ENCODE measurements at places on chromosomes 2 and 18. TPM values are rescaled to one million over a fixed set of nuclear protein-coding genes. Genes with fewer than 3 reads are reported as not detected.

- no peak for DNase-seq
These were observed 80.1 kb downstream of the CCDC85A start for GRCh38 chr2:56263876-56264275.

IMMT gene
- 77.6 TPM for polyA plus RNA-seq

DNA sequence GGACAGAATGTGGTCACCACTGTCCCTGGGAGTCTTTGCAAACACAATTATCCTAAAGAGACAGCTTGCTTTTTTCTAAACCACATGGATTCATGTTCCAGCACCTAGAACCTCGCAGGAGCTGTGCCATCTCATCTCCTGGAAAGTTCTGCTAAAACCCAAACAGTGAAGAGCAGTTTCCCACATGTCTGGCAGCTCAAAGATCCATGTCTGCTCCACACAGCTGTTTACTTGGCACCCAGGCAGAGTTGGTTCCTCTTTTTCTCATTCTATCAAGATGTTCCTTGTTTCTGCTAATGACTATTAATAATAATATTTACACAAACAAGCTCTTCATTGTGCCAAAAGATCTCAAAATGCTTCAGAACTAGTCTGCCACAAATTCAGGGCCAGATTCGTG is 30.1 kb upstream of the PID1 start:
- DNase-seq = no peak

DNA sequence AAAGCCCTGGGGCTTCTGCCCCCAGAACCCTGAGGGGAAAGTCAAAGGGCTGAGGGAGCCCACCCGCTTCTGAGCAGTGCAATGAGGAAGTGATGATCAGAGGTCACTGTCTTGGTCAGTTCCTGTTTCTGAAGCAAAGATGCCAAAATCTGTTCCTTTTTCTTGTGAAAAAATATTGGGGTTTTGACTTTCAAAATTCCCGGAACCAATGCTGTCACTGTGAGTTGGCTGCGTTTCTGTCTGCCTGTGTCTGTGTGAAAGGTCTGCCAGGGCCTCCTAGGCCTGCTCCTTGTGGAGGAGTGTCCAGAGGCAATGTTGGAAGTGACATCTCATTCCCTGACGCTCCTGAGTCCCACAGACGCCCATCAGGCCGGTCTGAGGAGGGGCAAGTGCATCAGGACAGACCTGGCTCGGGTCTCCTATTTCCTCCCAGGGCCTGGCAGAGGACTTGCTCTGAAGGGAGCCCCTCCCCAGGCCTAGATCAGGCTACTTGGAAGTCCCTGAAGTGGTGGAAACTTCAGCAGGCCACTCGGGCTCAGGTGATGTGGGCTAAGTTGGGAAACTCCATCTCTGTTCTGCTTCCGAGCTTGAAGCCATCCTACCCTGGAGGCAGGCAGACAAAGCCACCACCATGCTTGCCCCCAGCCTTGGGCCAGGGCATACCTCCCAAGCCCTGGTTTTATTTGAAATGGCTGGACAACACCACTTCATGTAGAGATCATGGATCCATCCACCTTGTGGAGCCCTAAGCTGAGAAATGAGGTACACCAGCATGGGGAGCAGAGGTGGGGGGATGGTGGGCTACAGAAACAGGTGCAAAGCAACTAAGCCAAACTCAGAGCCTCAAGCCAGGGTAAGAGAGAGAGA is 51.0 kb downstream of the PKDCC start:
- no peak for DNase-seq

FBXO15 gene
- polyA plus RNA-seq = 1.9 TPM

DTNA gene
- 90.1 TPM for polyA plus RNA-seq

DNA sequence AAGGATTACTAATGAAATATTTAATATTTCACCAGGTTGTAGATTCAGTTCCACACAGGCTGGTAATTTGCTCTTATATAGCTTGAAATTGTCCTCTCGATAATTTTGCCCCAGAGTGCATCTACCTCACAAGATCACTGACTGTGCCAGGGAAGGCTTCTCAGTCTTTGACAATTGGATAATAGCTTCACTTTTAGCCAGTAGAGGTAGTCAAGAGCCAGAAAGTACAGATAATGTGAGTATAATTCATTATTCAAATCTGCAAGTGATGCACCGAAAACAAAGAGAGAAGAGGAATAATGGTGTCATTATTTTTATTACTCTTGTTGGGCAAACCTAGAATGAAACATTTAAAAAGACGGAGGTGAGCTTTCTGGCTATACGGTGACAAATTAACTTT is 292.8 kb downstream of the EN1 start:
- no peak for DNase-seq

- no peak for DNase-seq
These were observed 109.9 kb downstream of the MSTN start for GRCh38 chr2:189952536-189953109.

DNA sequence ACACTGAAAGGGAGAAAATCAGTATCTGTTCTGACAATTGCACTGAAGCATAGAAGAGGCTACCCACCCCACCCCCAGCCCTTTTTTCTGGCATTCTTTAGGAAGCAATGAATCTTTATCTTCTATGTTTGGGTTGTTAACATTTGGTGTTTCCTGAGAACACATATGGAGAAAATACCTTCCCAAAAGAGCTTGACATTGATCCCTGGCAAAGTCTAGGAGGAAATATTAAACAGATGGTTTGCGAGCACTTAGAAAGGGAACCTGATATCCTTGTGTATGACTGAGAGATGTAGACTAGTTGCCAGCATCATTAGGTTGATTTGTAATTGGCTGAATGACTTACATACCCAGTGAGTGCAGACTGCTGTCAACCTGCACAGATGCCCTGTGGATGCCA is 42.9 kb downstream of the DOK1 start:
- DNase-seq = no peak

ASAP2 gene
- 17.6 TPM for polyA plus RNA-seq

MAP3K20 gene
- 103 TPM for polyA plus RNA-seq
